Inflammatory macrophage (primary cell): ENCODE measurements at places on chromosomes 11 and 22.

DNA sequence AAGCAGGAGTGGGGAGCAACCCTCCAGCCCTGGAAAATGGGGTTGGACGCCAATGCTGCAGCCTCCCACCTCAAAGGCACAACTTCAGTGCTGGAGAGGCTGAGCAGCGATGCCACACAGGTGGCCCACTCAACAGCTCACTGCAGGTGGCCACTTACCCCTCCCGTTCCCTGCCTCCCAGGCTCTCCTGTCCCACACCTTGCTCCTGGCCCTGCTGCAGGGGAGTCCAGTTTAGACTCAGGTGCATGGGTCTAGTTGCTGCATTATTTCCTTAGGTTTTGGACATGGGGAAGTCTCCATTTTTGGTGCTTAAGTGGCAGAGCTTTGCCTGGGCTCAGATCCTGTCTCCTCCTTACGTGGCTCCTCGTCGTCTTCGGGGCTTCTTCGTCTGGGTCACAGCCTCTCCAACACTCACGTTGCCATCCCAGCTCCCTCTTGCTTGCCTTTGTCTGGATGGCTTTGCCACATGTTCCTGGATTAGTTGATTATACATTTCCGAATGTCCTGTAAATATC, 898.3 kb downstream of the BRD1 start:
- no peak for DNase-seq

- no peak for DNase-seq
These were observed 14.9 kb upstream of the SLC22A6 start for GRCh38 chr11:62999649-63000048.

- no peak for DNase-seq
These were observed 65.5 kb downstream of the ME3 start for GRCh38 chr11:86606836-86607481.

DNA sequence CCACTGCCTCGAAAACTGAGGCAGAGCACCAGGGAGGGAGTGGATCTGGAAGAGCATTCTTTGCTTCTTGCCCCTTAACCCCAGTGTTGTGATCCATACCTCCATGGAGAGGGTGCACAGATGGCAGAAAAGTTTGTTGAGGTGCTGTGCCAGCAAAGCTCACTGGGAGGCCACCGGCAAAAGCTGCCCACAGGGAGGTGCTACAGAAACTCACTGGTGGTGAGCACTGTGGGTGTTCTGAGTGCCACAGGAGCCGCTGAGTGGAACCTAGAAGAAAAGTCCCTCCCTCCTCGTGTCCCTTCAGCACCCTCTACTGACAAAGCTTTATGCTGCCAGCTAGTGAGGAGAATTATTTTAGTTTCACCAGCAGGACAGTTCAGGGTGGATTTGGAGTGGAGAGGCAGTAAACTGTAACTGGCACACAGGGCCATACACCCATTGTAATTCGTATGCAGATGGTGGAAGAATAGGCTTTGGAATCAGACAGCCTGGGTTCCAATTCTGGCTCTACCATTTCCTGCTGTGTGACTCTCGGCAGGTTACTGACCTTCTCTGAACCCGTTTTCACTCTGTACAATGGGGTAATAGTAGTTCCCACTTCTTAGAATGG, 84.6 kb downstream of the SWAP70 start:
- DNase-seq: peak; percentile 84

GRCh38 chr11:1384199-1384970, 5.3 kb upstream of the BRSK2 start:
- DNase-seq: peak; percentile 66

DNA sequence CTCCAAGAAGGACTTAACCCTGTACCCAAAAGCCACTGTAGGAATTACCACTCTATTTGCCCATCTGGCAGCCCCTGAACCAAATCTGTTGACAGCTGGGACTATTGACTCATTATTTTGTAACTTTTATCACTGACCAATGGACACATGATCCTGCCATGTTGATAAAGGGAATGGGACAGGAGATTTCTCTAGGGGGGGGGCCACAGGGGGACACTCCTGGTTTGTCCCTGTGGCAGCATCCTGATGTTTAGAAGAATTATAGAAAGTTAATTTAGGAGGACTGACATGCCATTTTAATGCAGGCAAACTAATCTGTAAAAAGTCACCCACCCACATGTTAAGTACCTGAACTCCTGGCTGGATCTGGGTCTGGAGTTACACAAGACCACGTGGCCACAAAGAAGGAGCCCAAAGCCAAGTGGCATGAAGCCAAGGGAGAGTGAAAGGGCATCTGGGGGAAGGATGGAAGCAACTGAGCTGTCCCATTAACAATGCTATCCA, 558.1 kb downstream of the ETS1 start:
- DNase-seq: no peak

- no peak for DNase-seq
These were observed 50.3 kb downstream of the SPON1 start for GRCh38 chr11:14012846-14013245.

- DNase-seq: no peak
These were observed 1.9 kb downstream of the TST start for GRCh38 chr22:37017356-37017755.

- peak; percentile 41 for DNase-seq
These were observed 57.6 kb downstream of the KCNJ4 start for GRCh38 chr22:38397189-38398085.

DNA sequence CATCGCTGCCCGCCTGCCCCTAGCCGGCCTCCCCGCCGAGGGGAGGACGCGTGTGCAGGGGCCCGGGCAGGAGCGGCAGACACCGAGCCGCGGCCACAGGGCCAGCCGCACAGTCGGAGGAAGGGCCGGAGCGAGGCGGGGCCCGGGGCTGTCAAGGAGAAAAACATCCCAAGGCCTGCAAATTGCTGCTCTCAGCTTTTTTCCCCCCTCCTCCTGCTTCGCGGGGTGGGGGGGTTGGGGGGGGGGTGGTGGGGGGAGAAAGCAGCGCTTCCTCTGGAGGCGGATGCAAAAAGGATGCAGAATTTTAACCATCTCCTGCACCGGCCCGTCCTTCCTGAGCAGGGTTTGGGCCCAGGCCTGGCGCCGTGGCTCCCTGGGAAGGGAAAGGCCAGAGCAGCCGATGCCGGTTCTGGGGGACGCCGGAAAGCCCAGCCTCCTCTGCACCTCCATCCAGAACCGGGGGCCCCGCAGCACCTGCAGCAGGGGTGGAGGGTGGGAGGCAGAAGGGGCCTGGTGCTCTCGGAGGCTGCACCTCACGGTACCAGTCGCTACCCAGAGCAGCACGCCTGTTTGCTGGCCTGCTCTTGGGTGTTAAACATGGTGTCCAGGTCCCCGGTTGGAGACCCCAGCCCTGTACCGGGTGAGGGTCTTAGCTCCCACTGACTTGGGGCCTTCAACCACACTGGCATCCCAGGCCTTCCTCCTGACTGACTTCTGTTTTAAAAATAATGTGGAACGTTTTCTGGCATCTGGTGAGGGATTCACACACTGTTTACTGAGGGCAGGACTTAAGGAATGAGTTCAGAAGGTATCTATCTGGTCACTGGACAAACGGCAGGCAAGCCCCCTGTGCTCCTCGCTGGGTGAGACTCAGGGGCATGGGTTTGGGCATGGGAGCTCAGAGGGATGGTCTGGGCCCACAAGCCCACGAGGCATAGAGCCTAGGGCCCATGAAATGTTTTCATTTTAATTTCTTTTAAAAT, 77.4 kb upstream of the WNT7B start:
- DNase-seq: peak; percentile 23

- no peak for DNase-seq
These were observed 11.2 kb upstream of the GLYATL1 start for GRCh38 chr11:58928107-58928499.

GRCh38 chr11:121236115-121237001, 56.2 kb upstream of the SC5D start:
- DNase-seq: no peak

DNA sequence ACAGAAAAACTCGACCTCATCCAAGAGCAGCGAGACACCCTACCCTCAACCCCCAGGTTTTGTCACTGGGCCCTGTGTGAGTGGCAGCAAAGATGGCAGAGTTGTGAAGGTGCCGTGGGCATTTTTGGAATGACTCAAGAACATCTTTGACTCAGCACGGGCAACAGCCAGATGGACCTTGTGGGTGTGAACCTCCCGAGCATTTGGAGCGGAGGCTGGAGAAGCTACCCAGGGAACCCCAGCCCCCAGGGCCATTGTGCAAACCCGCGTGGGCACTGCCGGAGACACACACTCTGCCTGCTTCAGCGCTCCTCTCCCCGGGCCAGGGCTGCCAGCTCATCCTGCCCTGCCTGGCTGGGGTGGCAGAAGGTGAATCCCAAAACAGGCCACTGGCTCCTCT, 66.1 kb downstream of the PANX1 start:
- DNase-seq: no peak

DNA sequence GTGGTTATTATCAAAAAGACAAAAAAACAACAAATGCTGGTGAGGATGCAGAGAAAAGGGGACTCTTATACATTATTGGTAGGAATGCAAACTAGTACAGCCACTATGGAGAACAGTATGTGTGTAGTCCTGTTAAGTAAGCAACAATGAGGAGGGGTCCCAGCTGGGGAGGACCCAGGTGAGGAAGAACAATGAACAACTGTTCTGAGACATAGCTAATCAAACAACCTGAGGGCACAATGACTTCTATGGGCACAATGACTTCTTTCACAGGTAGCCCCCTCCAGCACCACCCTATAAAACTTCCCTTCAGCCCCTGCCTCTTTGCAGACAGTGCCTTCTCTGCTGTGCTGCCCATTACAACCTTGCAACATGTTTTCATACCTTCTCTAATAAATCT, 5.6 kb downstream of the JAML start:
- DNase-seq: no peak

DNA sequence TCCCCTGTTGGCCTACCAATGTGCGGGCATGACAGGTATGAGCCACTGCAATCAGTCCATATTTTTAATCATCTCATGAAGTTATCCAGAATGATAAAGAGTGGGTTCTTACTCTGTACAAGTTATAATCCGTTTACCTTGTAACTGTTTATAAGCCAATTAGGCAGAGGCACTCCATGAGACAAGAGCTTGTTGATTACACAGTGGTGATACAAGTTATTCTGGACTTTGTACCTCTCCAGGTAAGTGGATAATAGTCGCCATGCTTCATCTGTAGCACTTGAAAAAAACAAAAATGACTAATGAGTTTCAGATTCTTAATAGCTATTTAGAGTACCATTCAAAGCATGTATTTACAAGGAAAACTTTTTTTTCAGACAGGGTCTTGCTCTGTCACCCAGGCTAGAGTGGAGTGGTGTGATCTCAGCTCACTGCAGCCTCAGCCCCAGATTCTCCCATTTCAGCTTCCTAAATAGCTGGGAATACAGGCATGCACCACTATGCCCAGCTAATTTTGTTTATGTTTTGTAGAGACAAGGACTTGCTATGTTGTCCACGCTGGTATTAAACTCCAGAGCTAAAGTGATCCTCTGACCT, 17.7 kb upstream of the FNBP4 start:
- DNase-seq: no peak

DNA sequence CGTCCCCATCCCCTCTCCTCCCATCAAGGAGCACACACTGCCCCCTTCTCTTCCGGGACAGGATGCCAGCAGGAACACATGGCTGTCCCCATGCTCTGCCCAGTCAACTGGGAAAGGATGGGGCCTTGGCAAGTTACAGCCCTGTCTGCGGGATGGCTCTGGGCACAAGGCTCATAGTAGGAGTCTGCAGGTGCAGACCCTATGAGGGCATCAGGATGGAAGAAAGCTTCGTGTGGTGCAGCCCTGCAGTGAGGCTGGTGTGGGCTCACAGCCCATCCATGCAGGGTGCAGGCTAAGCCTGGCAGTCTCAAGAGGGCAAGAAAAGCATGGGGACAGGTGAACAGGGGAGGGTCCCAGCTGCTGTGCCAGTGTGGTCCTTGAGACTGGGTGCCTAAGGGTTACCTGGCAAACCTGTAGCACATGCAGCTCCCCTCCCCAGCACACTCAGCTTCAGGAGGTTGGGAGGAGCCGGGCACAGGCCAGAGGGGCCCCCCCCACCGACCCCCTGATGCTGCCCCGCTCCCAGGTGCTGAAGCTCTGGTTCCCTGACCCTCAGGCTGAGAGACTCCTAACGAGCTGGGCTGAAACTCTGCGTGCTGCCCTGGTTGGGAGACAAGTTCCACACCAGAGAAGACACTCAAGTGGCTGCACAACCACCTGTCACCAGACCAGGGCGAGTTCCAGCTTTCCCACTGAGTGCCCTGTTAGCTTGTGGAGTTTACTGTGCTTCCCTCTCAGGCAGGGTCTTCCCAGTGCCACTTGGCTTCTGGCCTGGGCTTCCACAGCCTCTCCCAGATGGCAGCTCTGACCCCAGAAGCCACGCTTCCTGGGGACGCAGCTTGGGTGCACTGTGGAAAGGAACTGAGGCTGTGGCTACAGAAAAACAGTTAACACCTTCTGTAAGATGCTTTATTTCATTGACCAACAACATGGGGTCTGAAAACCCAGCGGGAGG, 3.3 kb upstream of the SCARF2 start:
- no peak for DNase-seq

DNA sequence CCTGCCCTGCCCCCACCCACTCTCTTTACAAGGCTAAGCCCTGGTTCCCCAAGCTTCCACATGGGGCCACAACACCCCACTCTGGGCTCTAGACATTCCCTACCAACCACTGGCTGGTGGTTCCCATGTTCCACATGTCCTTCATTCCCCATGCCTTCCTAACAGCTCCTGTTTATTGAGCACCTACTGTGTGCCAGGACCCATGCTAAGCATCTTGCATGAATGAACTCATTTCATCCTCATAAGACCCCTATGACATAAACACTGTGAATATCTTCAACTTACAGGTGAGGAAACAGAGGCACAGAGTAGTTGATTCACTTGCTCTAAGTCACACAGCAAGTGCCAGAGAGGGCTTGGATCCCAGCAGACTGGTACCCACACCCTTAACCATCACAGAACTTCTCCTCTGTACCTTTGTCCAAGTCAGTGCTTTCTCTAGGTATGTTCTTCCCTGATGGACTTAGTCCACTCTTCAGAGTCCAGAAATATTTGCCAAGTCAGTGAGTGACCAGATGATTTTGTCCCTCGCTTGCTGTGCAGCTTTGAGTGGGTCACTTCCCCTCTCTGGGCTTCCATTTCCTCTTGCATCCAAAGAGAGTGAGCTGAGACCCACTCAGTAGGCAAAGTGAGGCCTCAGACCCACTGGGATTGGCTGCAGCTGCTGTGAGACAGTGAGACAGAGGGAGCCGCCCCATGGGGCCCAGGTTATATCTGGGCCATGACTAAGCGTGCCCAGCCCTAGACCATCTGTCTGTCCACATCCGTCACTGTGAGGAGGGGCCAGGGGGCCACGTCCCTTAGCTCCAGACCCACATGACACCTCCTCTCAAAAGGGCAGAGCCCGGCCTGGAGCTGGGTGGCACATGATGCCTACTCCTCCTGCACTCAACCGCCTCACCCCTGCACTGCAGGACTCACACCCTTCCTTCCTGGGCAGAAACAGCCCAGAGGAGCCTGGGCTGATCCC, 132.4 kb downstream of the MN1 start:
- DNase-seq: peak; percentile 58

GRCh38 chr22:22243033-22243680, 1.4 kb upstream of the VPREB1 start:
- no peak for DNase-seq

GRCh38 chr11:96254087-96254486, 88.9 kb downstream of the MAML2 start:
- DNase-seq: peak; percentile 43

GRCh38 chr22:32836280-32837123, 35.0 kb downstream of the TIMP3 start:
- DNase-seq: peak; percentile 10

- no peak for DNase-seq
These were observed 4.0 kb downstream of the BANF1 start for GRCh38 chr11:66006134-66006890.
